ENCODE measurements at places on chromosomes 2 and 18.

DNA sequence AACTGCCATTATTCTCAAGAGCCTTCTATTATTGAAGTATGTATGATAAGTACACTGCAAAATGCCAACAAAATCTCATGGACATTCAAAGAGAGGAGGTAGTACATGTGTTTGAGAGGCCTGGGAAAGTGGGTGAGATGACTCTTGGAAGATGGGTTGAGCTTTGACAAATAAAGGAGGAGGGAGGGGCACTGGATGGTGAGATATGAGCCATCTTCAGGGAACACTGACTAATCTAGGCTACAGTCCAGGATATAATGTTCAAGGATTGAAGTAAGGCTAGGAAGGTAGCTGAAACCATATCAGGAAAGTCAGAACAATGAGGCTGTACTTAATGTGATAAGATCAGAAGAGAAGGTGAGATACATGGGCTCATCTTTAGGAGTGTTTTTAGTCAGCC lies 559.7 kb downstream of the ZEB2 start:
- DNase-seq = no peak

GRCh38 chr18:31892936-31893335 lies 50.0 kb downstream of the TRAPPC8 start:
- no peak for DNase-seq

- no peak for DNase-seq
Measured at GRCh38 chr18:56217406-56217805, 421.0 kb downstream of the TXNL1 start.

GRCh38 chr2:30422444-30423040 lies 24.5 kb upstream of the LCLAT1 start:
- DNase-seq = no peak

- DNase-seq = no peak
Measured at GRCh38 chr18:33803636-33804035, 225.6 kb downstream of the ASXL3 start.

- DNase-seq = no peak
Measured at GRCh38 chr2:68741805-68742306, 7.2 kb downstream of the ARHGAP25 start.

DNA sequence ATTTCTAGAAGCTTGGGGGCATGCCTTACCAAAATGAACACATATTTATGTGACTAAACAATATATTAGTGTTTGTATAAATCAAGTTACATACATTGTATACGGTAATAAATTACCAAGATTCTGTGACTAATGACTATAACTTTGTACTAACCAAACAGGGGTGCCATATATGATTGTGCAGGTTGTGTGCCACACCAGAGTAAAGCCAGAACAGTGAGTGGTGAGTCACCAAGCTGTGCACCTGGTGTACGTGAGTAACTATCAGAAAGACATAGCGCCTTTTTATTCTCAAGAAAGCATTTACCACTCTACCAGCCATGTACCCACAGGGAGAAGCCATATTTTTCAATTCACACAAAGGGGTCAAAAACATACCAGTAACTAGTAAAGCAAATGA lies 453.2 kb upstream of the PIK3C3 start:
- no peak for DNase-seq

GRCh38 chr2:143850084-143850483 lies 669.8 kb downstream of the ZEB2 start:
- no peak for DNase-seq

- DNase-seq = no peak
Measured at GRCh38 chr2:108297436-108298141, 8.9 kb downstream of the SULT1C2 start.
